Ovary (tissue), 10 donors: ENCODE measurements at places on chromosomes 2 and 18. TPM values are rescaled to one million over a fixed set of nuclear protein-coding genes. Genes with fewer than 3 reads are reported as not detected.

PREPL gene
- polyA plus RNA-seq: 19.5 TPM

RAX gene
- not detected for polyA plus RNA-seq

SERPINB11 gene
- not detected for polyA plus RNA-seq

AFTPH gene
- 18.5 TPM for polyA plus RNA-seq

CDKL4 gene
- 0.12 TPM for polyA plus RNA-seq

RAB17 gene
- polyA plus RNA-seq: 0.38 TPM

SPATA3 gene
- not detected for polyA plus RNA-seq

EMILIN2 gene
- polyA plus RNA-seq: 17.1 TPM

IFIH1 gene
- 19.7 TPM for polyA plus RNA-seq

POTEC gene
- not detected for polyA plus RNA-seq

SCN9A gene
- polyA plus RNA-seq: 0.33 TPM

PCARE gene
- 0.30 TPM for polyA plus RNA-seq

CYP27A1 gene
- polyA plus RNA-seq: 39.0 TPM

CD207 gene
- polyA plus RNA-seq: 0.83 TPM

POTEJ gene
- not detected for polyA plus RNA-seq

ABCB11 gene
- polyA plus RNA-seq: 0.02 TPM

CXCR1 gene
- polyA plus RNA-seq: 0.04 TPM

MC4R gene
- 0.45 TPM for polyA plus RNA-seq

KCNS3 gene
- 1.8 TPM for polyA plus RNA-seq
